ENCODE measurements at places on chromosomes 1 and 21.

DNA sequence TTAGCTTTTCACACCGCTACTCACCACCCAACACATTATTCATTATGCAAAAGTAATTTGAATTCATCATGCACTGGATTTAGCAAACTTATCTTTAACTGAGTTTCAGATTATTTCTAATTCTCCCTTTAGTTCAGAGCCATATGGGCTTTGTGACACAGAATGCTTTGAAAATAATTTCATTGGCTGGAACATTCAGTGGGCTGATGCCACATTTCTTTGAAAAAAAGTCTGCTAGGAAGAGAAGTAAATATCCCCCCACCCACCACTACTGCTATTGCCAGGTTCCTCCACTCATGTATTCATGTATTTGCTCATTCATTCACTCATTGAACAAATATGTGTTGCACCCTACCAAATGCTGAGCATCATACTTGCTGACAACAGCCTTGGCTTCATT lies 280.5 kb downstream of the DSCAM start:
- no peak for DNase-seq

DNA sequence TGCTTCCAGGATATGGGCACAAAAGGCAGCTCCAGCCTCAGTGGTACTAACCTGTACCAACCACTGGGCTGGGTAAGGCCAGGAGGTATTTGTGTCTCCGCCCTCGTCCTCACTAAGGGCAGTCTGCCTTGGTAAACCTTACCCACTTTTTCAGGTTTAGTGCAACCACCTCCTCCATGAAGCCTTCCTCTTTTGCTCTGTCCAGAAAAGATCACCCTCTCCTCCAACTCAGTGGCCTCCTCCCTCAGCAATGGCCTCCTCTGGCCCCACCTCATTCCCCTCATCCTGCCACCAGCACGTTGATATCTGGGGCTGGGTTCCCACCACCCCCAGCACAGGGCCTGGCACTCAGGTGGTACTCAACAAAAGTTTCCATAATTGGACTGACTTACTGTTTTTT lies 161.5 kb downstream of the GRIK3 start:
- no peak for DNase-seq

DNA sequence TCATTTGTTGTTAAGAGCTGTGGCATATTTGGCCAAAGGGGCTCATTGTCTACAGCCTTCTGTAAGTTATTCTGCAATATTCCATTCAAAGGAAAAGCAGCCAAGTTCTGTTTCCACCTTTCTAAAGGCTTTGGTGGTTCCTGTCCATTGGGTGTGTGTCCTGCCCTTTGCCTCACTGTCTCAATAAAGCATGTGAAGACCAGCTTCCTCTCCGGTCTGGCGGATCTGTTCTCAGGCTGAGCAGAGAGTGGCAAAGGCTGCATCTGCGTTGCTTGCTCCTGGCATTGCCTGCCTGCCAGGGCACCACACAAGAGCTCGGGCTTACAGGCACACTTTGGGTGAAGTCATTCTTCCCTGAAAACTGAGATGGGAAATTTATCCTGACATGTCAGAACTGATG lies 34.9 kb downstream of the ST6GALNAC3 start:
- DNase-seq = no peak

DNA sequence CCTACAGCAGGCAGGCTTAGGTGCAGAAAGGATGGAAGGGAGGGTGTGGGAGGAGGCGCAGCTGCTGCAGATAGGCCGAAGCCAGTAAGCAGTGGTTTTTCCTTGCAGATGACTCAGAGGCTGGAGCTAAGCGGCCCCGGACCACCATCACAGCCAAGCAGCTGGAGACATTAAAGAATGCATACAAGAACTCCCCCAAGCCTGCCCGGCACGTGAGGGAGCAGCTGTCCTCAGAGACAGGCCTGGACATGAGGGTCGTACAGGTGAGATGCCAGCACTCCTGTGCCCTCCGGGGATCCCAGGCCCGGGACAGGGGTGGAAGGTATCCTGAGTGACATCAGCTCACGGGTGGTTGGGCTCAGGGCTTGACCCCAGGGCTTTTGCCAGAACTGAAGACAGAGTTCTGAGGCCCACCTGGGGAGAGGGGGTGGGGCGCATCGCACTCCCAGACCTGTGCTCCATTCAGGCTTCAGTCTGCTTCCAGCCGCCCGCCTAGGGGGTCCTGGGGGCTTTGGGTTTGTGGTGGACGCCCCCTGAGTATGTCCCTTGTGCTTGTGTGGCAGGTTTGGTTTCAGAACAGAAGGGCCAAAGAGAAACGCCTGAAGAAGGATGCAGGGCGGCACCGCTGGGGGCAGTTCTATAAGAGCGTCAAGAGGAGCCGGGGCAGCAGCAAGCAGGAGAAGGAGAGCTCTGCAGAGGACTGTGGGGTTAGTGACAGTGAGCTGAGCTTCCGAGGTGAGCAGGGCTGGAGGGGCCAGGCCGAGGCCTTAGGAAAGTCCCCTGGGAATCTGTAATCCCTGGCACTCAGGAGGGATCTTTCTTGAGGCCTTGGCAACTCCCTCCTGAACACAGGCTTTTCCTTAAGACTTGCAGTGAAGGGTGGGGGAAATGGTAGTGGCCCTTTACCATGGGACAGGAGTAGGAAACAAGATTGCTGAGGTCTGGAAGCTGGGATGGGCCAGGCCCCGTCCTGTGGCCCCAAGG lies 41.5 kb downstream of the LHX4 start:
- no peak for DNase-seq

DNA sequence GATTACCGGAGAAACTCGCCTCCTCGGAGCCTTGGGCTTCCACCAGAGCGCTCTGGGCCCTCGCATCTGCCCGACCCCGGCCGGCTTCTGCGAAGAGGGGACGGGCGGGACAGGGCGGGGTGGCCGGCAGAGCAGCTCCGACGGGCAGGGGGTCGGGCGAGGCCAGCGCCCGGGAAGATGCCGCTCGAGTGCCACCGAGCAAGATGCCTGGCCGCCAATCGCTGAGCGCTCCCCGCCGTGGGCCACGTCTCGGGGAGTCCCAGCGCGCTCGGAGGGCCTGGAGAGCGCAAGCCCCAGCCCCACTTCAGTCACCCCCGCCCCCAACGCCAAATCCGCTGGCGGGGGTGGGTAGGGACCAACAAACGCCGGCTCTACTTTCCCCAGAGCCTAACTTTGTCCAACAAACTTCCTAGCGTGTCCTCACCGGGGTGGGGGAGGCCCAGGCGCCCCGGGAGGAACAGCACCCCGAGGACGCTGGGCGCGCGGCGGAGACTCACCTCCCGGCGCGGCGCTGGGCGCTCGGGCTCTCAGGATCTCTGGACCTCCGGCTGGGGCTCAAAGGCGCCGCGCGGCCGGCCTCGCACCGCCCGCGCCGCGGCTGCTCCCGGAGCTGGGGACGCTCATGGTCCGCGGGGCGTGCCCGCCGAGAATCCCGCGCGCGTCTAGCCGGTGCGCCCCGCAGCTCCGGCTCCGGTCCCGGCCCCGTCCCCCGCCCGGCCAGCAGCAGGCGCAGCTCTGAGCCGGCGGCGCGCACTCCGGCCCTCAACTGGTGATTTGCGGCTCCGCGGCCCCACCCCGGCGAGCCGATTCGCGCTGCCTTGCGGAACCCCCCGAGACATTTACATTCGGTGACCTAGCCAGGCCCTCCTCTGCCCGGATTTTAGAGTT lies at the start of gene BCAR3:
Gene BCAR3, minus strand, starts transcription at position 737 of the 888 bp plus-strand sequence. CDS start 6,907 bp downstream, outside the sequence.
- DNase-seq = no peak

DNA sequence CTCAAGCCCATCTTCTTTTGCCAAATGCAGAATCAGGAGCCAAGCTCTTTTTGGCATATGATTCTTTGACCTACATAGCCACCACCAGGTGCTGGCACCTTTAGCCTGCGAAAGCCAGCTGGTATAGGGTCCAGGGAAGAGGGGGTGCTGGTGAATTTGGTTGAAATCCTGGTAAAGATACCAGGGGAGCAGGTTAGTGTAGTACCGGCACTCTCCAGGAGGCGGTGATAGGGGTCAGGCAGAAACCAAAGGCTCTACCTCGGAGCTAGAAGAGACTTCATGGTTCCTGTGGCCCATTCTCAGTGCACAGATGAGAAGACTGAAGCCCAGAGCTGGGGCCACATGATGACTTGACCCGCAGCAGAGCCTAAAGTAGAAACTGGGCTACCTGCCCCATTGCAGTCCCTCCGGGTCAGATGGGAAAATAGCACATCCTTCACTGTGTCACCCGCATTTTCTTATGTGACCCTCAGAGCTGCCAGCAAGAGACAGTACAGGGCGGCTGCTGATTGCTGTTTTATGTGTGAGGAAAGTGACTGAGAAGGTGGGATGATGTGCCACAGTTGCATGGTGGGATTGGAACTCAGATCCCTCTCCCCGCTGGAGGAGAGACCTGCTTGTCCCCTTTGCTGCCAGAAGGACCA lies 36.0 kb upstream of the IL19 start:
- peak; percentile 78 for DNase-seq

- no peak for DNase-seq
These were observed 511.2 kb downstream of the USP25 start for GRCh38 chr21:16241016-16241415.

DNA sequence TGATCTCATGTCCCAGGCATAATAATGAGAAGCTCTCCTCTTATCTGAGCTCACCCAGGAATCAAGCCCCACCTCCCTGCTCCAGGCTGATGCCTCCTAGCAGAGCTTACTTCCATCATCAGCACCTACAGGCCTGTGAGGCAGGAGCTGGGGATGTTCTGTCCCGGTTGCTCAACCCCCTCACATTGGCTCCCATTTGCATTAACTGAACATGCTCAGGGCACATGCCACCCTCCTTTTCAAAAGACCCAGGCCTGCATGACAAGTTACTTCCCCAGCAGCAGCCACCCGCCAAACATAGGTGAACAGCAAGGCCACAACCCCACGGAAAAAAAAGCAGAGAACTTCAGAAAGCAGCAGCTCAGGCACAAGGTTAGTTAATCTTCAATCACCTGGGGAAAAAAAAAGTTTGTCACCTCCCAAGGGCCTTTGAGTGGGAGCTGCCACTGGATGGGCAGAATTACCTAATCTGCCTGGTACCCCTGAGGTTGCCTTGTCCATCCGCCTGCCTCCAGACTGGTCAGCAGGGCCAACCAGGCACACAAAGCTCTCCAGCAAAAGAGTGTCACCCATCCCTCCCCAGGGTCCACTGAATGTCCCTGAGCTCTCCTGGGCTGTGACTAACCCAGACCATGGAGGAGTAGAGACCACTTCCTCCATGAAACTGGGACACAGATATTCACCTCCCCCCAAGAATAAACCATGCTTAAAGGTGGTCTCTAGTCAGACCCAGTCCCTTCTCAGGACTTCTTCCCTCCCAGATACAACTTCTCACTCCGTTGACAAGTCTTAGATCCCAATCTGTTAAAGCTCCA lies 4.4 kb downstream of the KCNN3 start:
- DNase-seq = no peak

DNA sequence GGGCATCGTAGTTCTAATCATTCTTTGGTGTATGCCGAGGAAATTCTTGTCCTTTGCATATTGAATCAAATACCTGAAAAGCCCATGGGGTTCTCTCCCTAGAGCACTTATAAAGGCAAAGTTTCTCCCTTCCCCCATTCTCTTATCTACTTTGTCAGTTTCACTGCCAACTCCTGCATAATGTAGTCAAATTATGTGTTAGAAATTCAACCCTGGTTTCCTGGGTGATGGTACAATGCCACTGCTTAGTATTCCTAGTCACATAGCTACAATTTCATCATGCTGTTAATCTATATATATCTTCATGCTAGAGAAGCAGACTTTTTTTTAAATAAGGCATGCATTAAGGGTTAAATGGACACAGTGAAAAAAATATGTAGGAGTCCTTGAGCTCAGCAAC lies 119.0 kb downstream of the PDE4B start:
- DNase-seq = no peak

DNA sequence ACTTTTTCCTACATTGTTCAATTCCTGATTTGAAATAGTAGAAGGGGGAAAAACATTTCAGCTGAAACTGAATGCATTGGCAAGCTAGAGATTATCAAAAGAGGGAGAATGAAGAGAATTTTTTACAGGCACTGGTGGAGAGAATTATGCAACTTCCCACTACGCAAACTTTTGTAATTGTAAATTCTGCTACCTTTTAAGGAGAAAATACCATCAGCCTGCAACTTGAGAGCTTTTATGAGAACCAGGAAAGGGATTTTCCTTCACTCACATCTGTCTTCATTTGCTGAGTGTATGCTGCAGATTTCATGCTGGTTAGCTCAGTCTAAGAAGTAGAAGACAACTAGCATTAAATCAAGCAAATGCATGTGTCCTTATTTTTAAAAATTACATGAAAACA lies 43.7 kb downstream of the ADAMTS1 start:
- DNase-seq = no peak

DNA sequence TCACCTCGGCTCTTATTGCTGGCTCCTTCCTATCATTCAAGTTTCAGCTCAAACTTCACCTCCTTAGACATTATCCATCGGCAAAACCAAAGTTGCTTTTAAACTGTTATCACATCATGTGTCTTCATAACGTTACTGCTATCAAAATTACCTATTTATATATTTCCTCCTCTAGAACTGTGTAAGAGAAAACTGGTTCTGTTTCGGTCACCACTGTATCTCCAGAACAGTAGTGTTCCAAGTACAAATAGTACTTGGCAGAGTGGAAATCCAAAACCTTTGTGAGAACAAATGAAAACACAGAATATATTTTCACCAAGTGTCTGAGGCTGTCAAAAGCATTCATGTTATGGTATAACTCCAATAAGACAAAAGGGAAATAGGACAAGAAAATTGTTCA lies 9.1 kb downstream of the ZRANB2 start:
- DNase-seq = no peak

DNA sequence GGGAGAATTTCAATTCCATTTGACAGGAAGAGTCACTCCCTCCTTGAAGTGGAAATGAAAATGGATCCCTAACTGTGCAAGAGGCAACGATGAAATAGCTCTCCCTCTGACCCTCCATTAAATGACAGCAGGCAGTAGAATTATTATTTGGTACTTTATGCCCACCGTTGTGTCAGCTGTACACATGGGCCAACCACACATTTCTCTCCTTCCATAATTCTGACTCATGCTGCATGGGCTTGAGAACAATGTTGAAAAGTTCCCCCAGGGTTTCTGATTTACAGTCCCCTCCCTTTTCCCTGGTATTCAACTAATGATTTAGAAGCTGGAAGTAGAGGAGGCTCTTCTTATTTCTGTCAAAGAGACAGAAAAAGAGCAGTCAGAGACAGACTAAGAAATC lies 103.5 kb downstream of the RGS7 start:
- DNase-seq = no peak

DNA sequence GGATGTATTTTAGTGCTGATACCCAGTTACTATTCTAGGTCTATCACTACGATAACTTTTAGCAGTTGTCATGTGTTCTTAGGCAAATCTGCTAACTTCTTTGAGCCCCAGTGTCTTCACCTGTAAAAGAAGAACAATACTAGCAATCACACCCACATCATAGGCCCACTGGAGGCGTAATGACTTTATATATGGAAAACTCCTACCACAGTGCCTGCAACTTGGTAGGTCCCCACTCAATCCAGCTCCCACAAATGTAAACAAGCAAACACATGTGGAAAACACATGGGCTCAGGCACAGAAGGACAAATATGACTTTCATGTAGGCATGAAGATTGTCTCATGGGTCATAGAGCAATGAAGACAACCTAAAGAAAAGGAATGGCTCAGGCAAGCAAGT lies 115.8 kb downstream of the TBX19 start:
- DNase-seq = no peak

DNA sequence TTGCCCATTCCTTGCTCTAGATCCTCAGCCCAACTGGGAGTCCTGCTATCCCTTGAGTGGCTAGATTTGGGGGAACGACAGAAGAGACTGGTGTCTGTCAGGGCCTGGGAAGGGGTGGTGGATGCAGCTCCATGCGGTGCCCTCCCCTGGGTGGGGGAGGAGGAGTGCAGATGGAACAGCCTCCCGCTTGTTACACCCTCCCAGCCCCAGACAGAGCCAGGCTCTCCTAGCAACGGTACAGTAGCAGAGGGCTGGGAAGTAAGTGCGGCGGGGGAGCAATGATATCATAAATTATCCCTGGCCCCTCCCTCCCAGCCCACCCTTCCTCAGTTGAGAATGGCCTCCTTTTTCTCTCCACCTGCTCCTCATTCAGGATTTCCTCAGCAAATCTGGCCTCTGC lies 37.2 kb downstream of the RHBG start:
- no peak for DNase-seq

Measured in A549 (cell line).